ENCODE measurements at places on chromosomes 5 and 9. TPM values are rescaled to one million over a fixed set of nuclear protein-coding genes. Genes with fewer than 3 reads are reported as not detected.

ISOC1 gene
- 26.2 TPM for polyA plus RNA-seq

KIF4B gene
- polyA plus RNA-seq: 0.02 TPM

DNA sequence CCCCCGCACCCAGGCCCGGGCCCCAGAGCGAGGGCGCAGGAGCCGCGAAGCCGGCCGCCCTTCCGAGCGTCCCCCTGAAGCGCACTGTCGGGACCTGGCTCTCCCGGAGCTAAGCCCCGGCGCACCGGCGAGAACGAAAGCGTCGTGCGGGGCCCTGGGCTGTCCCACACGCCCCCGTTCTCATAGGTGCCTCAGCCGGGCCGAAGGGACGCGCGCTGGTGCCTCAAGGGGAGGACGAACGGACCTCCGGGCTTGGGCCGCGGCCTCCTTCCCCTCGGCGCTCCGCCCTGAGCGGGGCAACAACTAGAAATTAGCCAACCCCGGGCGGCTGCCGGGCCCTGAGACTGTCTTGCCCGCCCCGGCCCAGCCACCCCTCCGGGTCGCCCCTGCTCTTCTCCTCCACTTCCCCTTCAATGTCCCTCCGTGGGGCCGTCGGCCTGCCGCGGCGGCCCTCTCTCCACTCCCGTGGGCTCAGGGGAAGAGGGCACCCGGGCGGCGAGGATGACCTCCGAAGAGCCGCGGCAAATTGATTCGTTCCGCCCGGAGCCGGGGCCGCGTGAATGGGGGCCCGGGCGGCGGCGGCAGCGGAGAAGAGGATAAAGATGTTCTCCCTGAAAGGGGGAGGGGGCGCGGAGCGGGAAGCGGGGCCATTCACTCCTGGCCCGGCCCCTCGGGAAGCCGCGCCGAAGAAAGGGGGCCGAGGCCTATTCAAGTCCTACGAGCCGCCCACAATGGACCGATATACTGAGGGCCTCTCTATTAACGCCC is 3.5 kb upstream of the PRDM12 start:
- DNase-seq: peak; percentile 65
- no peak overlapping the region for H3K27ac ChIP-seq
- H3K27me3 ChIP-seq: peaks cover 87% of the 10 kb centered on the region
- peaks cover 3% of the 10 kb centered on the region for H3K4me1 ChIP-seq
- no peaks in the 10 kb centered on the region for H3K36me3 ChIP-seq
- no peak overlapping the region for H3K4me3 ChIP-seq

DNA sequence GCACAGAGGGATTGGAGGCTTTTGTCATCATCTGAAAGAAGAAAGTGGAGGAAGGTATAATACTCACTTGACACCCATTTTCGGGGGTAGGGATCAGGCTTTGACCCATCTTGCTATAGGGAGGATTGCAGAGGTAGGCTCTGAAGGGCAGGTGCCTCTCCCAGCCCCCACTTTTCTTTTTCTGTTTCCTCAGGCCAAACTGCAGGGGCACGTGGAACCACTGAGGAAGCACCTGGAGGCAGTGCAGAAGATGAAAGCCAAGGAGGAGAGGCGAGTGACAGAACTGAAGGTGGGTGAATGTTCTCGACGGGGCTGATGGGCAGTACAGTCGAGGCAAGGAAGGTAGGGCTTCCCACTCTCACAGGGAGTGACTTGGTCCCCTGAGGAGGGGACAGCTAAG is 7.5 kb downstream of the TRIM41 start:
- no peaks in the 10 kb centered on the region for H3K27me3 ChIP-seq
- no peaks in the 10 kb centered on the region for H3K4me1 ChIP-seq
- H3K4me3 ChIP-seq: no peak overlapping the region
- peaks cover 23% of the 10 kb centered on the region for H3K36me3 ChIP-seq

DNA sequence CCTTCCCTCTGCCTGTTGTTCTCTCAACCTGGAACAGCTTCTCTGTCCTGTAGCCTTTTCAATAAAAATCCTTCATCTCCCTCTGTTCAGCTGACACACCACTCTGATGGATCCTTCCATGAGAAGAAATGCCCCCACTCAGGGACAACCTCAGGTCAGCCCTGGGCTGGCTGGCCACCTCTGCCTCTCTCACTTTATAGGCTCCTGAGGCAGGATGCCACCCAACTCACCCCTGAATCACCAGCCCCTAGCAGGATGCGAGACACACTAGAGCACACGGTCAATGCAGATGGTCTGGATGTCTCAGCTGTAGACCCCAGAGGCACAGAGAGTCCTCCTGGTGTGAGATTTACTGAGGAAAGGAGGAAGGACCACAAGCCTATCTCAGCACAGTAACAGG is 93.8 kb downstream of the GABBR2 start:
- DNase-seq: no peak
- H3K4me3 ChIP-seq: no peak overlapping the region
- no peaks in the 10 kb centered on the region for H3K27me3 ChIP-seq
- H3K27ac ChIP-seq: no peak overlapping the region
- H3K36me3 ChIP-seq: no peaks in the 10 kb centered on the region

DNA sequence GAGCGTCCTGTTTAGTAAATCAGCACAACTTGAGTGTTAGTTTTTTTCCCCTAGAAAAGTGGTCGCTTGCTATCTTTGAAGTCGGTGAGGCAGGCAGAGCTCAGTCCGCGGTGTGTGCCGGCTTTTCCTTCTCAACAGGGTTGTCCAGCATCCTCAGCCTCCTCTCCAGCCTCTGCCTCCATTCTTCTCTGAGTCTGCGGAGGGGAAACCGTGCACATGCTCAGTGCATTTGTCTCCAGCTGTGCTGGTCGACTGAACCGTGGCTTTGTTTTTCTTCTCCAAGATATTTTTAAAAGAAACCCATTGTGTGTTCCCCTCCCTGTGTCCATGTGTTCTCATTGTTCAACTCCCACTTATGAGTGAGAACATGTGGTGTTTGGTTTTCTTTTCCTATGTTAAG is 25.3 kb downstream of the FAM240B start:
- no peak for DNase-seq
- no peaks in the 10 kb centered on the region for H3K27me3 ChIP-seq
- H3K4me1 ChIP-seq: peaks cover 6% of the 10 kb centered on the region
- no peaks in the 10 kb centered on the region for H3K36me3 ChIP-seq
- H3K27ac ChIP-seq: no peak overlapping the region

DNA sequence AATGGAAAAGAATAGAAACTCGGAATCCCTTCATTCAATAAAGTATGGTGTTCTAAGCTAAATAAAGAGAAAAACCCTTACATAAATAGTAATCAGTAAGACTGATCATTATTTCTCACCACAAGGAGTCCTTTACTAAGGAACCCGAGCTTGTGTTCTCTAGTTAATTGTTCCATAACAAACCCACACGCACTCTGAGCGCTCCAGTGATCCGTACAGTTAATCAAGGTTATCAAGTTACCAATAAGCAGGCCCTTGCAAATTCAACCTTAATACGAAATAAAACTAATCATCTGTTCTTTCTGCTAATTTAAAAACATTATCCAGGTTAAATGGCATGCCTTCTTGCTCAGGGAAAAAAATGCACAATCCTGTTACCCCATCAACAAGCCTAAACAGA is 224.4 kb downstream of the FRMD3 start:
- no peaks in the 10 kb centered on the region for H3K27me3 ChIP-seq
- peaks cover 9% of the 10 kb centered on the region for H3K4me1 ChIP-seq
- no peak overlapping the region for H3K4me3 ChIP-seq
- 0 out of 2 replicates have a peak, but pooled peaks cover 3% of the 10 kb centered on the region for H3K36me3 ChIP-seq
- DNase-seq: no peak

All from SK-N-SH (cell line).